EL (cell line): ENCODE measurements at places on chromosomes 11 and 22.
A peak's percentile ranks its signal among the peaks of the same experiment; 100 is the strongest.

DNA sequence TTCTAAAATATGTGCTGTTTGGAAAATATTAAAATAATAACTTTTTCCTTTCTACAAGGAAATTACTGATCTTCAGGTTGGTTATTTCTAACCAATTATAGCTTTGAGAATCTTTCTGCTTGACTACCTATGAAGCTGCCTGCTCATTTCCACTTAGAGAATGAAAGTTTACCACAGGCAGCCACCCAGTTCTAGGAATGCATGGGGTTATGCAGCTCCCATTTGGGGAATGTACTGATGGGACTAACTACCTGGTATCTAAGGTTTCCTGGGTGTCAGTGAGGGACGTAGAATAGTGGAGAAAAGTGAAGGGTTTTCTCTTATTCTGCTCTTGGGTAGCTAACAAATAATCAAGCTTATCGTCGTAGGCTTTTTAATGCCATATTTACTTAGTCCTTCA lies 73.4 kb downstream of the DEUP1 start:
- no peak for DNase-seq

DNA sequence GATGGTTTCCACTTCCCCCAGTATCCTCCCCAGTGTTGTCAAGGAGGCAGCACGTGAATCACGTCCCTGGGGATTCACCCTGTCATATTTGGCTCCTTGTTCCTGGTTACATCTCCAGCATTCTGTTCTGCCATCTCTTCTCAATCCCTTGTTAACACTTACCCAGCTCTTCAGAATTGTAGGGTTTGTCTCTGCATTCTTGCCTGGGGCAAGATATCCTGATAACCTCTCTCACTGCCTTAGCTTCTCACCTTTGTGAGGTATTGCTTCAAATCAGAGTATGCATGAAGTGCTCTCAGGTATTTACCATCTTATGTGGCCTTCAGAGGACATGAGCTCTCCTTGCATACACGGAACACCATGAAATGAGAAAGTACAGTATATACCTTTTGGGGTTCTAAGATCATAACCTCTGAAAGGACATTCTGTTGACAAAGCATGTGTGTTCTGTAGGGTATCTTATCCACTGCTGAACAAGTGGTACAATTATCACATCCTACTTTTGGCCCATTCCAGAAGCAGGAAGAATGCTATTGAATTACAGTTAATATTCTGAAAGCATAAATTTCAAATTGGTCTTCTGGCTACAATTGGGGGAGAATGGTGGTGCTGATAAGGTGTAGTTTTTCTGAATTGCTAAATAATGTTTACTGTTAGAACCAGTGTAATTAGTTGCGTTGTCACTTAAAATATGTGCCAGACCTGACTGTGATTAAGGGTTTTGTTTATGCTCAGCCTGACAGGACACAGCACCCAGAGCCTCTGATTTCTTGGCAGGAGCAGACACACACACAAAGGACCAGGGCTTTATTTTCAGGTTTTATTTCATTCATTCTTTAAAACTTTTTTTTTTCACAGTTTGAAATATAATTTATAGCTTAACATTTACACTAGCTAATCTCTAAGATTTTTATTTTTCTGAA lies 32.7 kb downstream of the VSTM5 start:
- no peak for DNase-seq

GRCh38 chr11:33634291-33634834 lies 66.3 kb downstream of the C11orf91 start:
- DNase-seq, result peak; percentile 91

- no peak for DNase-seq
Observed at GRCh38 chr22:49086606-49087157, 741.0 kb downstream of the BRD1 start.

DNA sequence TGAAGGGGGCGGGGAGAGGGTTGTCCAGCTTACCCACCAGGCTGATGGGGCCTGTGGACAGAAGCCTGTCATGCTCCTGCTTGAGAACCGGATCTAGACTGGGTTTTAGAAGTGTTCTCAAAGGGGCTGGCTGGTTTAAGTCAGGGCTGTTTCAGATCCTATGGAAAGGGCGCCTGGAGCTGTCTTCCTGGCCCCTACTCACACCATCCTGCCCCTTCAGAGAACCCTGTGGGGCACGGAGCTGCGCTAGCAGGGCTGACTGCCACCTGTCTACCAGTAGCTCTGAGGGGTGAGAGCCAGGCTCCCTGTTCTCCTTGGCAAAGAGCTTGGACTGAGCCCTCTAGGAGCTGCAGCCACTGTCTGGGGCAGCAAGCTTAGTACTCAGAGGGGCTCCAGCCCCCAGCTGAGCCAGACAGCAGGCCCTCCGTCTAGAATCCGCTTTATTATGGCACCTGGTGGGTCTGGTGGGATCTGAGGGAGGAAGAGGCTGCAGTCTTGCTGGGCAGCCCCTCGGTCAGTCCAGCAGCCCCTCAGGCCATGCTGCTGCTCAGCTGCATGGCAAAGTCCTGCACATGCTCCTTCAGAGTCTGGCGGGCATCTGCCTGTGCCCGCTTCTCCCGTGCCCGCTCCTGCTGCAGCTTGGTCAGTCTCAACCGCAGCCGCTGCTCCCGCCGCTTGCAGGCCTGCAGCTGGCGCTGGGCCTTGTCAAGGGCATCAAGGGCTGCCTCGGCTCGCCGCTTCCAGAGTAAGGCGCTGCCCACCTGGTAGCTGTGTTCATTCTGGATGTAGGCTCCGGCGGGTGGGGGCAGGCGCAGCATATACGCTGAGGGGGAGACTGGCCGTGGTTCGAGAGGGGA lies 2.3 kb downstream of the THAP7 start:
- DNase-seq, result no peak

DNA sequence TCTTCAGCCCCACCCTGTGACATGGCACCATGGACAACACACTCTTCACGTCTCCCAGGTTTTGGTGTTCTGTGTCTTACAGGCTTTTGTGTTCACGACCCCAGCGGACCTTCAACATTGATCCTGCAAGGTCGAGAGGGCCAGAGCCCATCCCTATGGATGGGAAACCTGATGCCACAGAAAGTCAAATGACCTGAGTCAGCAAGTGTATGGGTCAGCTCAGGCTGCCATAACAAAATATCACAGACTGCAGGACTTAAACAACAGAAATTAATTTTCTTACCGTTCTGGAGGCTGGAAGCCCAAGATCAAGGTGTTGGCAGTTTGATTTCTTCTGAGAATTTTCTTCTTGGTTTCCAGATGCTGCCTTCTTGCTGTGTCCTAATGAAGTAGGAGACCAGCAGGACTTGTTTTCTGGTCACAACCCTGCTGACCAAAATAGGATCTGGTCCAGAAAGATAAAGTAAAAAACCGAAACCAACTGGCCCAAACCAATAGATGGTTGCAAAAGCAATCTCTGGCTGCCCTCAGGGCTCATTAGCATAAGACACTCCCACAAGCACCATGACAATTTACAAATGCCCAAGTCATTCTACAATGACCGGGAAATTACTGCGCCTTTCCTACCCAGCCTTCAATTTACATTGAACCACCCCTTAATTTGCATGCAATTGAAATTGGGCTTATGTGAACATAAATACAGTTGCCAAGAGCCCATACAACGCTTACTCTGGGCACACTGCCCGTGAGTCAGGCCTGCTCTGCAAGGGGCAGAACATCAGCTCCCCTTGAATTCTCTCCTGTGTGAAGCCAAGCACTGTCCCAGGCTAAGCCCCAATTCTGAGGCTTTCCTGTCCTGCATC lies 113.9 kb downstream of the RPS6KA4 start:
- DNase-seq, result no peak

DNA sequence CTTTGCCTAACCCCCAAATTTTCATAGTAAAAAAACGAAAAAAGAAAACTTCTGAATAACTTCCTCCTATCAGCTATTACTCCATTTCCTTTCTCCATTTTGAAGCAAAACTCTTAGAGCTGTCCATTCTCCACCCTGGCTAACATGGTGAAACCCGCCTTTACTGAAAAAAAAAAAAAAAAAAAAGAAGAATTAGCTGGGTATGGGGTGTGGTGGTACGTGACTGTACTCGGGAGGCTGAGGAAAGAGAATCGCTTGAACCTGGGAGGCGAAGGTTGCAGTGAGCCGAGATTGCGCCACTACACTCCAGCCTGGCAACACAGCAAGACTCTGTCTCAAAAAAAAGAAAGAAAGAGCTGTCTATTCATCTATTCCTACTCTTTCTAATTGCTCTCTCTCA lies 11.3 kb upstream of the NXF1 start:
- DNase-seq, result no peak
